ENCODE measurements at places on chromosomes 4 and X.

GRCh38 chr4:36716874-36717273, 435.5 kb downstream of the DTHD1 start:
- no peak for DNase-seq

DNA sequence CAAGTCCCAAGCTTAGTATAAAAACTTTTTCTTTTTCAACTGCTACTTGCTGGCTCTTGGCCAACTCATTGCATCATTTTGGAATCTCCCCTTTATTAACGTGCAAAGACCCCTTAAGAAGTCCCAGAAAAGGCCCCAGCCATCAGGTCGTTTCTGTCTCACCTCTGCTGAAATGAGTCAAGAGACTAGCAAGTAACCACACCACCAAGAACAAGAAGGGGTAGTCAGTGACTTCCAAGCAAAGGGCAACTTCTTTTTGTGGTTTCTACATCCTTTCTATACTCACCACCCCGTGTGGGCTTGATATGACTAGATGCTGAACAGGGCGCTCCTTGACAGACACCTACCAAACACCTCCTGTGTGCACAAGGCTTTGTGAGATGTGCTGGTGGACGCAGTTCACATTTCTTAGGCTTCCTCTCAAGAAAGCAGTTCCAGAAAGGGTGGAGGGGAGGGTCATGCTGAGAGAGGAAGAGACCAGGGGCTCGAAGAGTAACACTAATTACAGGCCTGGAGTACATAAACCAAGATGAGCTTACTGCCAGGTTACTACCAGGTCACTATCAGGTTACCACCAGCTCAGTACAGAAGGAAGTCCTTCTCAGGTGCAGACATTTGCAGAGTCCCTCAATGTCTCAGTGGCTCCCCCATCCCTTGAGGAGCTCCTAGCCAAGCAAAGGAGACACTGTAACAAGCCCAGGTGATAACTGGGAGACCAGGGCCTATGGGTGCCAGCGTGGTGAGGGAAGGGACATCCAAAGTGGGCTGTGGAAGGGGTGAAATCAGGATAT, 19.3 kb downstream of the JAKMIP1 start:
- DNase-seq: no peak

DNA sequence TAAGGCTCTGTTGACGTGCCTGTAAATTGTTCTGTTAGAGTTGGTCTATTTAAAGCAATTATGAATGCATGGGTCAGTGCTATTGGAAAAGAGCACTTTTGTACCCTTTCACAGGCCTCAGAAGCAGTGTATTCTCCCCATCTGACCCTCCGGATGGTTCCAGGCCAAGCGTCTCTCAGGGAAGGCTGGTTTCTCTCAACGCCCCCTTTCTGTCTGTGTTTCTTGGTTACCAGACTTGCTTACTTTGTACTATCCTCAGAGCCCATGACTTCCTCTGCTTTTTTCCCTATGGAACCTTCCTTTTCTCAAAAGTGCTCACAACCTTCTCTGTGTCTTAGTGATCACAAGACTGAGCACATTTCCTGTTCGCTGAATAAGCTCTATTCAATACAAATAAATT, 559.3 kb upstream of the ZFP42 start:
- no peak for DNase-seq

GRCh38 chr4:145098675-145099037, 545 bp downstream of the ABCE1 start:
- no peak for DNase-seq

DNA sequence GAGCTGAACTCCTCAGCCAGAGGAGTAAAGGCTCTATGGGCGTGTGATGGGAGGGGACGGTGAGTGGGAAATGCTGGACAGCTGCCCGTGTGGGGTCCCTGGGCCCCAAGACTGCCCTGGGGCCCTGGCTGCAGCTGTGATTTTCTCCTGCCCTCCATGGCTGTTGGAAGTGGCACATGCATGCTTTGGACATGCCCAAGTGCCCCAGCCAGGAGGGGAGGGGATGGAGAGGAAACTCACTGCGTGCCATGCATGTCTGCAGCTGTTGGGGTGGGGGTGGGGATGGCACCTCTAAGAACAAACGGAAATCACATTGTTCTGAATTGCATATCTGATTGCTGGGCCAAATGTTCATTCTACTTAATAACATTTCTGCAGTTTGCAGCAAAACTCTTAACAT, 52.4 kb downstream of the MID2 start:
- DNase-seq: no peak

- no peak for DNase-seq
These were observed 45.8 kb upstream of the CLCN4 start for GRCh38 chrX:10110984-10111363.

DNA sequence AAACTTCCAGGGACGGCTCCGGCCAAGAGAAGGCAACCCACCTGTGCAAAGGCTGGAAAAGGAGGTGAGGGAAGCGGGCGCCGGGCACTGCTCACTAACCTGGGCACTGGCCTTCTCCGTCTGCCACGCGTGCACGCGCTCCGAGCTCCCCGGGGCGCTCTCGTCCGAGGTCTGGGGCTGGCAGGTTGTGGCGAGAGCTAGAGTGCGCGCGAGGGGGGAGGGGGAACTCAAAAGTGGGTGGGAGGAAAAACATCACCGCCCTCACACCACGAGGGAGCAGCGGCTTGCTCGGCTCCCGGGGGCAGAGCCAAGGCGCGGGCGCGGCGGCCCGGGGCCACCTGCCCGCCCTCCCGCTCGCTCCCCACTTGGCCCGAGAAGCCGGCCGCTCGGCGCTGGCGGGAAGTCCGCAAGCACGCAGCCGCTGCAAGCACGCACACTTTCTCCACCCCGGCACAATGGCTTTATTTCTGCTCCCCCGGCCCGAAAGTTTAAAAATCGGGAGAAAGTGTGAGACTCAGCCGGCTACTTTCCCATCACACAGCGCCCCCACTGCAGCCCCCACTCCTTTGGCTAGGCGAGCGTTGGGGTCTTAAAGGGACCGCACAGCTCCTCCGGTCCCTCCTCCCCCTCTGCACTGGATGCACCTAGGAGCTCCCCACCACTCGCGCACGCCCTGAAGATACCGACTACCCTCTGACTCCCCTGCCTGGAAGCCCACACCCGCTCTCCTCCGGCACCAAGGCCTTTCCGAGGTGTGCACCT, at the start of gene CHRDL1:
Gene CHRDL1 (minus strand): TSS at position 173 of the 762 bp plus-strand sequence. CDS start 3,636 bp downstream, outside the sequence.
- no peak for DNase-seq

GRCh38 chrX:9997041-9997440, 29.9 kb downstream of the CLDN34 start:
- no peak for DNase-seq

DNA sequence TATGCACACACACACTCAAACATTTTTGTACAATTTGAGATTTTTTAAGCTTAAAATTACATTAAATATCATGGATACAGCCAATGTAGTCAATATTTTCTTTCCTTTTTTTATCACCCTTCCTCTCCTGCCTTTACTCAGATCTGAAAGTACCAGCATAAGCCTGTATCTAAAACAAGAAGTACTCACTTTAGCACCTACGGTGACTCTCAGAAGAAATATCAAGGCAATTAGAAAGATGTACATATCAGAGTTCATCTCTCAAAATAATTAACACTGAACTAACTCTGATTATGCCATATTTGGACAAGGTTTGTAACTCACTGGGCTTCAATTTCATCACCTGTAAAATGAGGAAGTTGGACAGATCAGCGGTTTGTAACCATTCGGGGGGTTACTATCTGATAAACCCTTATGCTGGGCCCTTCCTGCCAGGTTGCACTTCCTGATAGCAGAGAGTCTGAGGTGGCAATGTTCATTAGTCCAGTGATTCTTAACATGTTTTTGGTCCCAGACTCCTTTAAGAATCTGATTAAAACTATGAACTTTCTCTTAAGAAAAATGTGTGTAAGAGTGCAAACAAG, 5.7 kb upstream of the GPR174 start:
- no peak for DNase-seq

DNA sequence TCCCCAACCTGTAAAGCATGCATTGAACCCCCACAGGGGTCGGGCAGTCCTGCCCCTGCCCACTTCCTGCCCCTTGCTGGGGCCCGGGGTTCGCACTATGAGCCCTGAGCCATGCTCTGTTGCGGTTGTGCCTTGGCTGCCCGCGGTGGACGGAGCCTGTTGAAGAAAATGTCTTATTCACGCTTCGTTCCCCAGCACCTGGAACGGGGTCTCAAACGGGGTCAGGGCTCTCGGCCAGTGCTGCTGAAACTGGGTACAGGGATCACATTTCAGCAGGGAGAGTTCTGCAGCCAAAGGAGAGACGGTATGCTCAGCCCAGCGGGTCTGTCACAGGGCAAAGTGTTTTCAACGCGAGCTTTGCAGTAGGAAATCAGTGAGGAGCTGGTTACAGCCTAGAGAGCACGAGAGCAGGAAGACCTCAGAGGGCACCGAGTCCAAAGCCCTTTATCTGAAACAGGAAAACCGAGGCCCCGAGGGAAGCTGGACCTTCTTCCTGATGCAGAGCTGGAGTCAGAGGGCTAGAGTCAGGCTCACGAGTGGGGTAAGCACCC, 46.3 kb upstream of the AFAP1 start:
- no peak for DNase-seq

GRCh38 chrX:71650333-71650969, 16.9 kb upstream of the LOC101059915 start:
- no peak for DNase-seq

DNA sequence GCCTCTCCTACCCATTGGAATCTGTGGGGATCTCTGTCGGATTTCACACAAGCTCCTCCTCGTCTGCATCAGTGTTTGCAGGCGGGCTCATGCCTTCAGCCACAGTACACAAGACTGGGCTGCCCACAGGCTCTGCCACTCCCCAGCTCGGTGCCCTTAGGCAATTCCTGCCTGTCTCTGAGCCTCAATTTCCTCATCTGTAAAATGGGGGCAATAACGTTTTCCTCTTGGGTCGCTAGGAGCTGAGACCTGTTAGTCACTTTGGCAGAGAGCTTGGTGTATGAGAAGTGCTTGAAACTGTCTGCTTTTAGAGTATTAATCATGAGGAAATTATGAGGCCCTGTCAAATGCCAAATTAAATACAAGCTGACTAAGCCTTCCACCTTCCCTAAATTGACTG, 27.6 kb upstream of the MSX1 start:
- DNase-seq: no peak

- peak; percentile 27 for DNase-seq
These were observed at the start of gene SLC25A43 for GRCh38 chrX:119398974-119399771. Gene SLC25A43, plus strand, starts transcription at chrX:119399336. Its CDS starts 68 bp downstream, at chrX:119399404.

DNA sequence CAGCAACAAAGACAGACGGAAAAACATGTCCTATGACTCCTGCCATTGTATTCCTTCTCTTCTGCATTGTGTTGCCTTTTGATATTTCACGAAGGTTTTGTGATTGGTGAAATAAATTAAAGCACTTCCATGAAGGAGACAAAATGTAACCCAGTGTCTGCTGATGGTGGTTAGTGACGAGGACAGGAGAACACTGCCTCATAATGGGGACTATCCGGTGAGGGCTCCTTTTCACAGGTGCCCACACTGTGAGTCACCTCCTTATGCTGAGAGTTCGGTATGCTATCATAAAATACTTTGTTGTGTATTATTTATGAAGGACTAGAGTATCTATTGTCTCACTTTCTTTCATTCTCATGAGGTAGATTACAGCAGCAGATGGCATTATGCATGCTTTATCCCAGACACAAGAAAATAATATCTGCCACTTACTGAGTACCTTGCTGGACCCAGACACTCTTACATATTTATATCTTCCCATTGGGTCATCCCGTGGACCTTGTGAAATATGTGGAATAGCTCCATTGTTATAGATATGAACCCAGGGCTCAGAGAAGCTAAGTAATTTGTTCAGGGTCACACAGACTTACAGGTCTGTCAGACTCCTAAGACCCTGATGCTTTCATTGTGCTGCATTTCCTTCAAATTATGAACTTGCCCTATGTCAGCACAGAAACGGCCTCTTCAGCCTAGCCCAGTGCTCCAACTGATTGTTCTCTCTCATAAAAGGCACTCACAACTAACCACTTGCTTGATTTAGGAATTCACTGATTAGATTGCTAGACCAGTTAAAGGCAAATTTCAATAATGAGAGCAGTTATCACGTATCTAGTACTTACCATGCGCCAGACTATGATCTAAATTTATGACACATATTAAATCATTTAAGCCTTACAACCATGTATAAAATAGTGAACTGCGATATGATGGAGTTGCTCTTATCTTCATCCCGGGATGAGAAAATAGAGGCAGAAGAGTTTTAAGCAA, 31.2 kb downstream of the PLS3 start:
- no peak for DNase-seq

- DNase-seq: no peak
These were observed 13.5 kb downstream of the NSUN7 start for GRCh38 chr4:40763228-40763716.

DNA sequence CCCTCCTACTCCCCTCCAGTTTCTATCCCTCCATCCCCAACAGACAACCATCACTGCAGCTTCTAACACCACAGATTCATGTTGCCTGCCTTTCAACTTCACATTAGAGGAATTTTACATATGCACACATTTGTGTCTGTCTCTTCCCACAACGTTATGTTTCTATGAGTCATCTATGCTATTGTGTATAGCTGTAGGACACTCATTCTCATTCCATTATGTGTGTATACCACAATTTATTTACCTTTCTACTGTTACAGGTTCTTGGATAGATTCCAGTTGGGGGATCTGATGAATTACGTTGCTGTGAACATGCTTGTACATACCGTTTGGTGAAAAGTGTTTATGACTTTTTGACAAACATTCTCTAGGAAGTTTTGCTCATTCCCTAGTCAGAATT, 58.8 kb upstream of the TRPC3 start:
- no peak for DNase-seq

- no peak for DNase-seq
These were observed 12.8 kb upstream of the CFAP299 start for GRCh38 chr4:80322716-80323115.

GRCh38 chr4:94000559-94000958, 172.0 kb downstream of the ATOH1 start:
- no peak for DNase-seq

DNA sequence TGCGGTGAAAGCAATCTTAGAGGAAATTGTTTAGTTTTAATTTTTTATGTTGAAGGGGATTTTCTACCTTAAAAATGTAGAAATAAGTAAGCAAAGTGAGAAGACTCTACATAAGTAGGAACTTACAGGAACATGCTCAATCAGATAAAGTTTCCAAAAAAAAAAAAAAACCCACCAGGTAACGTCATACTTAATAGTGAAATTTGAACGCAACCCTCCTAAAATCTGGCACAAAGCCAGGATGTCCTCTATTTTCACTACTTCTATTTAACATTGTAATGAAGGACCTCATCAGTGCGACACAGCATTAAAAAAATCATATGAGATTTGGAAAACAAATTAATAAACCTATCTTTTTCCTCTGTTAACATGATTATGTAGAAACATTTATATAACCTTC, 135.0 kb upstream of the FAT4 start:
- DNase-seq: no peak

GRCh38 chr4:88908003-88908402, 149.0 kb downstream of the FAM13A start:
- DNase-seq: no peak
